Large intestine (tissue), 12 donors: ENCODE measurements at places on chromosomes 2 and 18.

DNA sequence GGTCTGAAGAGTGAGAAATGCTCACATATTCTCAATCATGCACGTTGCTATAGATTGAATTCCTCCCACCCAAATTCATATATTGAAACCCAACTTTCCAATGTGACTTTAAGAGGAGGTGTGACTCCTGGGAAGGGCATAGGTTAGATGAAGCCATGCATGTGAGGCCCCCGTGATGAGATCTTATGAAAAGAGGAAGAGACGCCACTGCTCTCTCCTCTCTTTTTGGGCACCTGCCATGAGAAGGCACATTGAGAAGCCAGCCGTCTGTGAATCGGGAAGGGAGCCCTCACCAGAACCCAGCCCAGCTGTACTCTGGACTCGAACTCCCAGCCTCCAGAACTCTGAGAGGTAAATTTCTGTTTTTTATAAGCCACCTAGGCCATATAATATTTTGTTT is 842.6 kb upstream of the SALL3 start:
- no peak overlapping the region for H3K4me3 ChIP-seq
- no peaks in the 10 kb centered on the region for H3K4me1 ChIP-seq
- no peaks in the 10 kb centered on the region for H3K36me3 ChIP-seq

DNA sequence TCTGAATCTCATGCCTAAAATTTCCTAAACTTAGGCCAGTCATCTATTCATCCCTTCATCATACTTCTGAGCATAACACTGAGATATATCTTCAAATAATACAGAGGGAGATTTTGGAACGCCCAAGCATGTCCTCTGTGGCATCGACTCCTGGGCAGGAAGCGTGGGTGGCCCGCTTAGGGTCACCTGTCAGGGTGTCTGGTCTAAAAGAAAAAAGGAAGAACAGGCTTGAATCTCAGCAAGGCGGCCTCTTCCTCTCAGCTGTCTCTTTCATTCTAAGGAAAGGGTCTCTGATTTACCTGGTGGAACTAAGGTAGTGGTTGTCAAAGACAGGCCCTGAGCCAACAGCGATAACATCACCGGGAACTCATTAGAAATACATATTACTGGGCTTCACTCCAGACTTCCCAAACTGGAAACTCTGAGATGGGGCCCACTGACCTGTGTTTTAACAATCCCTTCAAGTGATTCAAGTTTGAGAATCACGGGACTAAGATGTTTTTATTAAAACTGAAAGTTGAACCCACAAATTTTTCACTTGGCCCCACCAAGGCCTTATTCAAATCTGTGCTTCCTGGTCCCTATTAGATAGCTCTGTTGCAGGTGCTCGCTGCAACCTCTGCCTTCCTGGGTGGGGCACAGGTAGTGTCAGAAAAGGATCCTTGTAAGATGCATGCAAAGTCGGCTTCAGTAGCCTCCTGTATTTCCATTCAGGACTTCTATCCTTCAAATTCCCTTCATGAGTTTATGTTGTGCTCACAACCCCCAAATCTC is 162.3 kb upstream of the CCDC68 start:
- no peaks in the 10 kb centered on the region for H3K4me1 ChIP-seq
- no peak overlapping the region for H3K4me3 ChIP-seq
- no peaks in the 10 kb centered on the region for H3K36me3 ChIP-seq
- no peak overlapping the region for H3K27ac ChIP-seq
- no peaks in the 10 kb centered on the region for H3K27me3 ChIP-seq

DNA sequence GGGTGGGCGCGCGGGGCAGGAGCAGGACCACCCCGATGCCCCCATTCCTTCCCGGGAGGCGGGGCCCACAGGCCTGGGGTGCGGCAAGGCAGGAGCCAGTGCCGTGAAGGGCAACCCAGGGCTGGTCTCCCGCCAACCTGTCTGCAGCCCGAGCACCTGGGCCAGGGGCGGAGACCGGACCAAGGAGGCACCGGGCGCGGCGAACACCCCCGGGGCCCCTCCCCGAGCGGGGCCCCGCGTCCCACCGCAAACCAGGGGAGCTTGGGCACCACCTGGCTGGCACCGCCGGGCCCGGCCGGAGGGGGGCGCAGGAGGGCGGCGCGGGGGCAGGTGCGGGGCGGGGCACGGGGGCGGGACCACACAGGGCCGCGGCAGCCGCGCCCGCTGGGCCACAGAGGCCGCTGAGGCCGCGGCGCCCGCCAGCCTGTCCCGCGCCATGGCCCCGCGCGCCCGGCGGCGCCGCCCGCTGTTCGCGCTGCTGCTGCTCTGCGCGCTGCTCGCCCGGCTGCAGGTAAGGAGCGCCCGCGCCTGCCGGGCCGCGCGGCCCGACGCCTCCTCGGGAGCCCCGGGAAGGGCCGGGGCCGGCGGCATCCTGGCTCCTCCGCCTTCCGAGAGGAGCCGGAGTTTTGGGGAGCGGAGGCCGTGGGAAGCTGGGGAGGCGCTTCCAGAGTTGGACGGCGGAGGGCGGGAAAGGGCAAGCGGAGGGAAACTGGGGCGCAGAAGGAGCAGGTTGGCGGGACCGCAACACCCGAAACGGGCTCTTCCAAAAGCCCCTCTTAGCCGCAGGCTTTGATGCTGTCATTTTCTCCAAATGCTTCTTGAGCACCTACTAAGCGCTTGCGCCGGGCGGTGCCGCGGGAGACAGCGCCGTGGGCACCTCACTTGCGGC is at the start of gene TNFRSF11A:
Gene TNFRSF11A, plus strand, starts transcription at position 394 of the 889 bp plus-strand sequence. Its CDS starts 43 bp downstream, at position 437.
- H3K36me3 ChIP-seq: no peaks in the 10 kb centered on the region
- H3K4me3 ChIP-seq: peak within 1 kb of the TSS; percentile 88
- peak within 1 kb of the TSS; percentile 66 for H3K27ac ChIP-seq
- H3K27me3 ChIP-seq: peaks cover 32% of the 10 kb centered on the region
- DNase-seq: peak; percentile 75

- H3K27me3 ChIP-seq: no peaks in the 10 kb centered on the region
- peak overlapping the region; percentile 74 for H3K27ac ChIP-seq
- peaks cover 60% of the 10 kb centered on the region for H3K4me1 ChIP-seq
Measured at GRCh38 chr2:189553504-189554088, 27.0 kb downstream of the SLC40A1 start.

DNA sequence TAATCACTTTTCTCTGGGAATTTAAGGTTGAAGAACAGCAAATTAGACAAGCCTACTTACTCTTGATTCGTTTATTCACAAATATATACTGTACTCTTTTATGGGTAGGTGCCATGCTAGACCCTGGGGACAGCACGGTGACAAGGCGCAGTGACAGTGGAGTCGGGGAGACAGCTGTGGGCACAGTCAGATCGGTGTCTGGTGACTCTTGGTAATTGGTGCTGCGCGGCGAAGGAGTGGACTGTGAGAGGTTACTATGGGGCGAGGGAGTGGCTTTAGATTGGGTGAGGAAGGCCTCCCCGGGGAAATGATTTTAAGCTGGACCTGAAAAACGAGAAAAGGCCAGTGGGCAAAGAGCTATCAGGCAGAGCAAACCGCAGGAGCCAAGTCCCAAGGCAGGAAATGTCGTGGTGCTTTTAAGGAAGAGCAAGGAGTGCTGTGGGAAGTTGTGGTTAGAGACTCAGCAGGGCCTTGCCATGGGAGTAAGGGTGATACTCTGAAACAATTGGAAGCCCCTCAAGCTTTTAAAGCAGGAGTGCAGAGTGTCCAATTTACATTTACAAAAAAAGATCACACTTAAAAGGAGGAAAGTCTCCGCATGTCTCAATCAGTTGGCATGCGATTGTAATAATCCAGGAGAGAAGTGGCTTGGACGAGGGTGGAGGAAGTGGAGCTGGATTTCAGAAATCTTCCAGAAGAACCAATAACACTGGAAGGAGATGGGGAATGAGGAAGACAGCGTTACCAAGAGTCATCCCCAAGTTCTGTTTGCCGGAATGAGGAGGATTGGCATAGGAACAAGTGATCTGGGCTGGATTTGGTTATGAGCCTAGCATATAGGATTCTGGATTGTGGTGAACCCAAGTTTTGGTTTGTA is 36.1 kb upstream of the TXNDC2 start:
- H3K4me3 ChIP-seq: no peak overlapping the region
- no peaks in the 10 kb centered on the region for H3K27me3 ChIP-seq
- H3K27ac ChIP-seq: no peak overlapping the region

DNA sequence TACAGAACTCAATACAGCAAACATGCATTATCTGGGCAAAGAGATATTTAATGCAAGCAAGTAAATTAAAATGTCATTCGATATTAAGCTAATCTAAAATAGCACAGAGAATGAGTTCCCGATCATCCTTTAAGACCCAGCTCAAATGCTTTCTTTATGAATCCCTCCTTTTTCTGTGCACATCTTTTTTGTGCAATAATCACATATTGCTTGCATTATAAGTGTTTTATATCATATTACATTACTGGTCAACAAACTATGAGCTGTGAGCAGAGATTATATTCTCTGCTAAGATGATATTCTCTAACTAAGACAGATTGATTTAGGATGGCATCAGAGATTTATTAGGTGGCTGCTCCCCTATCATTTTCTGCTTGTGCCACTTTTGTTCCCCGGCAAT is 146.1 kb downstream of the ERBB4 start:
- H3K27ac ChIP-seq: no peak overlapping the region
- H3K36me3 ChIP-seq: no peaks in the 10 kb centered on the region
- H3K27me3 ChIP-seq: no peaks in the 10 kb centered on the region
- H3K4me1 ChIP-seq: no peaks in the 10 kb centered on the region
- no peak for DNase-seq

- no peak overlapping the region for H3K27ac ChIP-seq
- H3K27me3 ChIP-seq: no peaks in the 10 kb centered on the region
- no peaks in the 10 kb centered on the region for H3K4me1 ChIP-seq
- DNase-seq: no peak
- H3K4me3 ChIP-seq: no peak overlapping the region
Measured at GRCh38 chr2:118119158-118119727, 31.0 kb downstream of the INSIG2 start.

DNA sequence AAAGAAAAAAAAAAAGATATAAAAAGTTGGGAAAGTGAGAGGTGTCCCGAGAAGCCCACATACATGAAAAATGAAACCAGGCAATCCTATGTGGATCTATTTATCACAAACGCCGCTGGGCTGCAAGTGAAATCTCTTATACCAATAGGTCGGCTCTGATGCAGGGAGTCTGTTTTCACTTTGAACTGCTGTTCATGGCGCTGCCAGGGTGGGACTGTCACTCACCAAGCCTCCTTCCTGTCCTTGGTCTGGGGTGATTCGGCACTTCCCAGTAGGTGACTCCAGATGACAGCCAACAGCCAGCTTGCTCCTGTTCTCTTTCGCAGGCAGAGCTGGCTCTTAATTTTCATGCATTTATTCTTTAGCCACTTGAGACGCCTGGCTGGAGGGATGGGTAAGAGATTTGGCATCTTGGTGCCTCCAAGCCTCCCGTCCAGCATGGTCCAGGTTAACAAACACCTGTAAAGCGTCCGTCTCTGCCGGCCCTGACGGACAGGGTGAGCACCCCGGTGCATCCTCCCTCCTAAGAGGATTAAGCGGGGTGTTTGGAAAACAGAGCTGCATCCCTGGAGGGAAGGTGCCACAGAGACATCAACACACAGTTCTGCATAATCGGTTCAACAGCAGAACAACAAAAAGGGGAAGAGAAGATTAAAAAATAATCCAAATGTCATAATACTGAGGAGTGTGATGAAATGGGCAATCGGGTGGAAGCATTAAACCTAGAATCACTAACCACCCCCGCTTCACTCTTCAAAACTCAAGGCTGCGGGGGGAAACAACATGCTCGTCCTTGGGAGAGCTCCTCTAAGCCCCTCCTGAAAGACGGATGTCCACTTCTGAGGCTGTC is 58.7 kb downstream of the STEAP3 start:
- H3K27me3 ChIP-seq: peaks cover 5% of the 10 kb centered on the region
- no peak overlapping the region for H3K4me3 ChIP-seq
- no peaks in the 10 kb centered on the region for H3K36me3 ChIP-seq
- no peaks in the 10 kb centered on the region for H3K4me1 ChIP-seq
- H3K27ac ChIP-seq: no peak overlapping the region
- DNase-seq: no peak

- no peak for DNase-seq
- no peaks in the 10 kb centered on the region for H3K36me3 ChIP-seq
- peaks cover 5% of the 10 kb centered on the region for H3K4me1 ChIP-seq
- no peak overlapping the region for H3K4me3 ChIP-seq
- H3K27ac ChIP-seq: no peak overlapping the region
Measured at GRCh38 chr2:205785507-205786260, 103.4 kb downstream of the NRP2 start.

GRCh38 chr18:49170925-49171505 is 220.2 kb upstream of the SMAD7 start:
- no peaks in the 10 kb centered on the region for H3K27me3 ChIP-seq
- H3K4me3 ChIP-seq: no peak overlapping the region
- H3K36me3 ChIP-seq: no peaks in the 10 kb centered on the region
- no peak for DNase-seq

GRCh38 chr2:213787869-213788268 is 503.6 kb downstream of the SPAG16 start:
- H3K36me3 ChIP-seq: no peaks in the 10 kb centered on the region
- H3K27ac ChIP-seq: no peak overlapping the region
- no peak for DNase-seq
- H3K4me3 ChIP-seq: no peak overlapping the region

DNA sequence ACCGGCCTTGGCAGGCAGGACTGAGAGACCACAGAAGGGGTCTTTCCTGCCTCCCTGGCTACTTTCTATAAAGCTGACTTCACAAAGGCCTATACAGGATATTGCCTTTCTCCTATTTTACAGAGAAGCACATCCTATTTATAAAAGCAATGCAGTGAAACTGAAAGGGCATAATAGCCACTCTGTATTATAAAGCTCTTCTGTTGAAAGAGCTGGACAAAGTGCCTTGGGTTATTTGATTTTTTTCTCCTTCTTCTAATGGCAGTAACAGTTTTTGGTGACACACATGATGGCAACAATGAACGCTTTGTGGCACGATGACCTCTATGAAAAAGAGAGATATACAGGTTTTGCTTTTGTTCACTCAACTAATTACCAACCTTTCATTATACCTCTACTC is 281.1 kb downstream of the ZNF516 start:
- no peak for DNase-seq
- H3K27me3 ChIP-seq: no peaks in the 10 kb centered on the region
- H3K4me1 ChIP-seq: no peaks in the 10 kb centered on the region

- H3K4me3 ChIP-seq: no peak overlapping the region
- H3K27ac ChIP-seq: no peak overlapping the region
- no peaks in the 10 kb centered on the region for H3K4me1 ChIP-seq
- H3K36me3 ChIP-seq: no peaks in the 10 kb centered on the region
- H3K27me3 ChIP-seq: no peaks in the 10 kb centered on the region
Measured at GRCh38 chr2:190744041-190744440, 95.2 kb downstream of the NAB1 start.

GRCh38 chr2:18849841-18850578 is 260.6 kb upstream of the NT5C1B start:
- no peaks in the 10 kb centered on the region for H3K27me3 ChIP-seq
- H3K4me3 ChIP-seq: no peak overlapping the region
- no peaks in the 10 kb centered on the region for H3K36me3 ChIP-seq
- H3K27ac ChIP-seq: no peak overlapping the region

GRCh38 chr18:9617006-9617542 is 2.7 kb upstream of the PPP4R1 start:
- DNase-seq: no peak
- H3K27ac ChIP-seq: no peak overlapping the region
- H3K4me3 ChIP-seq: no peak overlapping the region
- no peaks in the 10 kb centered on the region for H3K27me3 ChIP-seq
- peaks cover 11% of the 10 kb centered on the region for H3K4me1 ChIP-seq
- H3K36me3 ChIP-seq: no peaks in the 10 kb centered on the region
